Stimulated activated CD8-positive, alpha-beta memory T cell treated with anti-CD3 and anti-CD28 coated beads, Interleukin-4, amount 100 ng/mL, for 1 hour (primary cell): ENCODE measurements at places on chromosomes 3 and 15.

GRCh38 chr15:95620934-95621579 lies 709.4 kb upstream of the NR2F2 start:
- no peak for DNase-seq

DNA sequence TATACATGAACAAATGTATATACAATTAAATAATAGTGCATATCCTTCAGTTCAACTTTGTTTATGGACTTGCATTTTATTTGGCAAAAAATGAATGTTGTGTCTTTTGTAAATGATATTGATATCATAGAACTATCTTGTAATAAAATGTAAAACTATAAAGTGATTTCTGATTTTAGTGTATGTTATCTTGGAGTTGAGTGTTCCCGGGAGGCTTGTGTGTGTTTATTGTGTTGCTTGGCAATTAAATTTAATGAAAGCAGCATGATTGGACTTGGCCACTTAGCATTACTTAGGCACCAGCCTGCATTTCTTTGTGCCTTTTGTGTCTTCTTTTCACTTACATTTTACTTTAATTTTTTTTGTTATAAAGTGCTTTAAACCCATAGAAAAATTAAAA lies 10.6 kb downstream of the ARHGEF26 start:
- no peak for DNase-seq

GRCh38 chr15:68195336-68196112 lies 9.6 kb downstream of the CALML4 start:
- no peak for DNase-seq

DNA sequence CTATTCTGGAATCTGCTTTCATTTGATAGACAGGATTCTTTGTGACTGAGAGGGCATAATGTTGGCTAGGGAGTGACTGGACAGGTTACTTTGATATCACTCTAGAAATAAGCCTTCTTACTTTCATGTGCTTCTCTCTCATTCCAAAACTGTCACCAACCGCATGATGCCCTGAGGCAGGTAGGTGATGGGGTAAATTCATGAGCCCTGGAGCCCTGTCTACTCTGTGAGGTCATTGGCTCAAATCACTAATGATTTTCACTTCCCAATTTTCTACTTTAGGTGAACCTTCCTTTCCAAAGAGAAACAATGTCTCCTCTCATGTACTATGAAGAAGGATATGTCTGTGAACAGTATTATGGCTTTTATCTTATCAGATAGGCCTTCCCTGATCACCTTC lies 596.7 kb downstream of the TUSC7 start:
- DNase-seq, result no peak

GRCh38 chr3:65576966-65577365 lies 461.8 kb downstream of the MAGI1 start:
- DNase-seq, result no peak

DNA sequence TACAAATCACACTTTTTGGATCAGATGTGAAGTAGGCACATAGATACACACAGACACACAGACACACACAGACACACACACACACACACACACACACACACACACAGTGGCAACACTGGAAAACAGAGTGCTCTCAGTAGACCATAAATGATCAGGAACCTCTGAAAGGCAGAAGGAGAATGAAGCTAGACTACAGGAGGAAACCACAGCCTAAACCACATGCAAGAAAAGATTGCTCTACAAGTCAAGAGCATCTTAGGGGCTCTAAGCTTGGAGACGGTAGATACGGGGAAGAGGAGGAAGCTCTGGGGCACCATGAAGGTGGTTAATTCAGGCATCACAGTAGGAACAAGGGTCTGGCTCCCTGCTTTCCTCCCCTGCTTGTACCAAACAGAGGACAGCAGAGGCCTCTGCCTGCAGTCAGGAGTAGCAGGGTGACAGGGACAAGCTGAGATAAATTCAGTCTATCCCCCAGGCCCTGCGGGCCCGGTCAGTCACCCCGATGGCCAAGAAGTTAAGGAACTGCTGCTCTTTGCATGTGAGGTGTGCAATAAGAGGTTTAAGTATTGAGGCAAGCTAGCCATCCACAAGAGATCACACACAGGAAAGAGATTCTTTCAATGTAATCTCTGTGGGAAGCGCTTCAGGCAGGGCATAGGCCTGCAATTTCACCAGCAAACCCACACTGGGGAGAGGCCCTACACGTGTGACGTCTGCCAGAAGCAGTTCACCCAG lies 23.5 kb upstream of the ARPIN start:
- DNase-seq, result no peak

DNA sequence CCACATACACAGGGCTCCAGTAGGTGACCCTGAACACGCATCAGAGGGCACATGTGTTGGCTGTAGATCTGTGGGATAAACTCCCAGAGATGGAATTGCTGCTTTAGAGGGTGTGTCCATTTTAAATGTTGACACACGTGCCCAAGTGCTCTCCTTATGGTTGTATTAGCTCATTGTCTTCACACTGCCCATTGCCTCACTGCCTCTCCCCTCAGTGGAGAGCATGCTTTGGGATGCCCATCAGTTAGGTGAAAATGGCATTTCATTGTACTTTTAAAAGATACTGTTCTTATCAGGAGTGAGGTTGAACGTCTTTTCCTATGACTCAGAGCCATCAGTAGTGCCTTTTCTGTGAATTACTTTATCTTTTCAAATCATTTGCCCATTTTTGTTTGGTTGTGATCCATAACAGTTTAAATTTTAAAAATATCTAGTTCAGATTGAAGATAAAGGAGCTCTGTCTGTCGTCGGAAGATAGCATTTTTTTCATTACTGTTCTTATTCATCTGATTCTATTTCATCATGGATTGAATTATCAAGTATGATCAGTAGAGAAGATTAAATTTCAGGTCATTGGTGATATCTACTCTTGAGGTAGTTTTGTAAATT lies 120.7 kb downstream of the CHDH start:
- no peak for DNase-seq

- no peak for DNase-seq
Observed at GRCh38 chr3:66017591-66017990, 21.1 kb downstream of the MAGI1 start.

DNA sequence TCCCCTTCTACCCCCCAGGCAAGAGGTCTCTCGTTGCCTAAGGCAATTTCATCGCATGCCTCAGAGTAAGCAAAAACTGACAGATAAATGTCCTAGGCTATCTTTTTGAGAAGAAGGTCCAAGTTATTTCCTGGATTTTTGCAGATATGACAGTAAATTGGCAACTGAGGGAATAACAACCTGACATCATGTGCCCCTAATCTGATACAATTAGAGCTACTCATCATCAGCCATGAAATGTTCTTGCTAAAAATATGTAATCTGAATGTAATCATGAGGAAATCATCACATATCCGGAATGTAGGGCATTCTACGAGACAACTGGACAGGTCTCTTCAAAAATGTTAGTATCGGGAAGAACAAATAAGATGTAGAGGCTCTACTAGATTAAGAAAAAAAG lies 44.1 kb downstream of the TNIK start:
- no peak for DNase-seq

GRCh38 chr15:60648928-60649679 lies 170.2 kb upstream of the ICE2 start:
- no peak for DNase-seq

GRCh38 chr15:50871832-50872231 lies 36.7 kb upstream of the AP4E1 start:
- DNase-seq, result no peak

DNA sequence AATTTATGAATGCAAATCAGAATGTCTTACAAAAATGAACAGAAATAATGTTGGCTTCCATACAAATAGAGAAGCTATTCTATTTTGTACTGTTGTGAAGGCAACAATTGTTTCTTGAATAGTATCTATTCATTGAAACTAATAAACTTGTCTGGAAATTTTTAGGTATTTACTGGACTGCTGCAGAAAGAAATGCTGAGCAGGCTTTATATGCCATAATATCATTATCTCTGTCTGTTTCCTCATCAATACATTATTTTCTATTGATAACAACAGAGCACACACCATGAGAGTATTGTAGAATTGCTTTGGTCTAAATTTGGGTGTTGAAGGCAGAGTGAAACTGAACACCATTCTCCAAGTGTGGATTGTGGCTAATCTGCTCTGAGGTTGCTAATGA lies 216.5 kb upstream of the CGNL1 start:
- DNase-seq, result no peak

GRCh38 chr15:93121973-93122910 lies 33.2 kb upstream of the RGMA start:
- DNase-seq, result no peak

DNA sequence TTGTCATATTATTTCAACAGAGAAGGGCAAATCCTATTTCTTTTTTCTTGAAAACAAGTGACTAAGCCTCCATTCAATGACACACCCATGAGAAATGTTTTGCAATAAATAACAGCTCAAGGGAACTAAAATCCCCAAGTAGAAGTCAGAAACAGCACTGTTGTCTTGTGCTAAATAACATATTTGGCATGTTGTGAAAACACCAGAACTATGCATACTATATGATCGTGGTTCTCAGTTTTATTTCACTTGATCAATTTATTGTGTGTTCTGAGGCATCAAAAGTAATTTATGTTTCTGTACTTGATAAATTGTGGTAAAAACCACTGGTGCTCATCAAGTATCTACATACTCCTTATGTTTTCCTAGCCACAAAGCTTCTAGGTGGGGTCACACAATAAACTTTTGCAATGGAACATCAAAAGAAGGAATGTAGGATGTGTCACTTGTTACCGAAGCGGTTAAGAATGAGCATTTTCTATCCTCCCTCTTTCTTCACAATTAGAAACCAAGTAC lies 691.7 kb upstream of the CBLB start:
- DNase-seq, result no peak

- no peak for DNase-seq
Observed at GRCh38 chr3:31688984-31689383, 156.3 kb downstream of the STT3B start.

GRCh38 chr3:68458581-68458980 lies 473.8 kb downstream of the TAFA4 start:
- DNase-seq, result no peak

DNA sequence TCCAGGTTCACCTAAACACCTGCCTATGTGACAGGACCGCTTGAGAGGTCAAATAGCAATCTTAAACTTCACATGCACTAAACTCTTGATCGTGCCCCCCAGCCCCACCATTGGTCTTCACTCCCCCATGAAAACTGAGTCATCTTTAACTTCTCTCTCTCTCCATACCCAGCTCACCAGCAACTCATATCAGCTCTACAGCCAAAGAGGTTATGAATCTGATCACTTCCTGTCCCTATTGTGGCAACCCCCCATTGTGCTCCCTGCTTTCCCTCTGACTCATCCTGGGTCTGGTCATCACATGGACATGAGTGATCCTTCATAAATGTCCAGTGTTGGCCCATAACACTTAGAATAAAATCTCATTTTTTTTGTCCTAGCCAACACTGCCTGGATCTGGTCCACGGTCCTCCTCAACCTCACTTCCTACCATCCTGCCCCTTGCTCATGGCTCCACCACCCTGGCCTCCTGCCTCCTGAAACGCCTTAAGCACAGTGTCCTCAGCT lies 103.4 kb upstream of the HACD2 start:
- DNase-seq, result no peak

DNA sequence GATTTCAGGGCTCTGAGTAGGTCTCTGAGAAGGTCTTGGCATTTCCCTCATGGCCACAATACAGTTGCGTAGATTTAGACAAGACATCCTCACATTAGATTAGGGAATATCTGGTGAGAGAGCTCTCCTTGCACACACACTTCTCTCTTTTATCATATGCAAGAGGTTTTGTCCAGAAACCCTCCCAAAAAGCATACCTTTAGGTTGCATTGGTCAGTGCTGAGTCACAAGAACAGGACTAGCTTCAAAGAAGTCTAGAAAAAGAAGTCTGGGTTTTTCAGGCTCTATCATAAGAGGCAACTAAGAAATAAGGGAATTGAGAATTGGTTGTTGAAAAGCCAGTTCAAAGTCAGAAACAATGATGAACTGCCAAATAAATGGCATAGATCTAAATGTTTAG lies 40.1 kb upstream of the MITF start:
- DNase-seq, result no peak
